ENCODE measurements at places on chromosomes 12 and 14.

GRCh38 chr12:11648514-11649412 lies 711 bp upstream of the ETV6 start:
- peak; percentile 38 for DNase-seq

GRCh38 chr12:19760611-19761010 lies 321.3 kb downstream of the AEBP2 start:
- DNase-seq, result no peak

GRCh38 chr12:2457215-2457932 lies 337.4 kb upstream of the FKBP4 start:
- no peak for DNase-seq

GRCh38 chr14:81272317-81272716 lies 51.6 kb upstream of the GTF2A1 start:
- DNase-seq, result no peak

DNA sequence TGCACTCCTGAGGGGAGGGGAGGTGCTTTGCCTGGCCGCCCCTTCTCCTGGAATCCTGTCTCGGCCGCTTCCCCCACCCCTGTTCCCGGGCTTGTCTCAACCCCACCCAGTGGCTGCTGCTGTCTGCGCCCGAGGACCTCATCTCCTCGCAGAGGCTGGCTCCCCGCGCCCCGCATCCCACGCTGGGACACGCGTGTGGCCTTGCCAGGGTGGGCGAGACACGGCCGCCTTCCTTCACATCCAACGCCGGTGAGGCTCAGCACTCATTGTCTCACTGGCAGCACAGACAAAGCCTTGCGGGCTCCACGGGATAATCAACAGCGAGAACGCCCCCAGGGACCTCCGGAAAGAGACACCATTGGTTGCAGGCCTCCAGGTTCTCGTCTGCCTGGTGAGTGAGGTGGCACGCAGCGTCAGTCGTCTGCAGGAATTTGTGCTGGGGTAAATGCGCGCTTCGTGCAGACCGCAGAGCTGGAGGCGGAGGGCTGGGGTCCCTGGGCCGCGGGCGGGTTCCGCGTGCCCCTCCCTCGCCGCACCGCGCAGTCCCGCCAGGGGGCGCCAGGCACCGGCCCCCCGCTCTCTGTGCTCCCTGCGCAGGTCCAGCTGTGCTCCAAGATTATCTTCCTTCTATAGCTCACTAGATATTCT lies 26.8 kb downstream of the CCDC177 start:
- DNase-seq, result peak; percentile 23

DNA sequence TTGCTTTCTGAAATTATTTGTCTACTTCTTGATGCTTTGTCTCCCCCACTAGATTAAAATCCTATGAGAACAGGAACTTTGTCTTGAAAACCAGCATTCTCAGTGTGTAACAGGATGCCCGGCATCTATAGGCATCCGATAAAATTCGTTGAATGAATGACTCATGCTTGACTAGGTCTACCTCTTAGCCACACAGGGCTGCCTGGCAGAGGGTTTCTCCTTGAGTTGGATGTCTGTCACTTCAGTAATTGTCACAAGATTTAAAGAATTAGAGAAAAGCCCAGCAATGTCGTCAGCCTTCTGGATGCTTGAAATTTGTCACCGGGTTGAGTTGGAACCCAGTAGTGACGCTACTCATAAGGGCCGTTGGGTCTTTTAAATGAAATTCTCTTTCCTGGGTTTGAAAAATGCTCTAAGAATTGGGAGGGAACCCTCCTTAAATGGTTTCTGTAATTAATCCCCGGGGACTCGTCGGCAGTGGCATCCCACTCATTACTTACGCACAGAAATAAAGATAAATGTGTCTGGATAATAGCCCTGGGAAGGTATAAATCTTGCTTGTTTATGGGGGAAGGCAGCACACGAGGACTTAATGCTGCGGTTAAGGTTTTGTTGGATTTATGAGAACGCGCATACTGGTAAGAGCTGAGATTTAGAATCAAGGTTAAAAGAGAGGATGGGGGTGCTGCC lies 194.1 kb downstream of the AACS start:
- DNase-seq, result no peak

- DNase-seq, result no peak
Measured at GRCh38 chr12:99745121-99745520, 97.6 kb downstream of the GARIN6 start.

DNA sequence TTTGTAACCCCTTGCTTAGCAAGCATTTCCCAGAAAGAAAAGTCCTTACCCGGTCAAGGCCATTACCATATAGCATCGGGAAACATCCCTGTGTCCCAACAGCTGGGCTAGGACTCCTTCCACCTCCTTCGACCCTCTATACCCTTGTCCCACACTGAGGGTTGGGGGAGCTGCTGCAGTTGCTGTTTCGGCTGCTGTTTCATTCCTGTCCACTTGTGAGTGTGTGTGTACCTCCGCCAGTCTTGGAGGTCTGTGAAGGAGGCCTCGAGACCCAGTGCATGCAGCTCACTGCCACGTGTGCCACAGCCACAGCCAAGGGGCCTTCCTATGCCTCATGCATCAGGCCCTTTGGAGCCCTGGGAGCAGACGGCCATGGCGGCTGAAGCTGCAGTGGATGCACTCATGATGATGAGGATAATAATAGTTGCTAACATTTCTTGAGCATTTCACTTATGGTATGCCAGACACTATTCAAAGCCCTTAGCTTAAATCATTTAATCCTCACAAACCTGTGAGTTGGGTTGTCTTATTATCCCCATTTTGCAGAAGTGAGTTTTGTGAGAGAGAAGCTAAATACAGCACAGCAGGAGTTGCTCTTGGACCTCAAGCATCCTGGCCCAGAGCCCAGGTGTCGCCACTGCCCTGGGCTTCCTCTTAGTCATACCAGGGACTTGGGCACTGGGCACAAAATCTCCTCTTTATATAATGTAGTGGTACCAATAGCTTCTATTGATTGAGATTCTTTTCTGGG lies 156.5 kb downstream of the PRKCH start:
- DNase-seq, result no peak

DNA sequence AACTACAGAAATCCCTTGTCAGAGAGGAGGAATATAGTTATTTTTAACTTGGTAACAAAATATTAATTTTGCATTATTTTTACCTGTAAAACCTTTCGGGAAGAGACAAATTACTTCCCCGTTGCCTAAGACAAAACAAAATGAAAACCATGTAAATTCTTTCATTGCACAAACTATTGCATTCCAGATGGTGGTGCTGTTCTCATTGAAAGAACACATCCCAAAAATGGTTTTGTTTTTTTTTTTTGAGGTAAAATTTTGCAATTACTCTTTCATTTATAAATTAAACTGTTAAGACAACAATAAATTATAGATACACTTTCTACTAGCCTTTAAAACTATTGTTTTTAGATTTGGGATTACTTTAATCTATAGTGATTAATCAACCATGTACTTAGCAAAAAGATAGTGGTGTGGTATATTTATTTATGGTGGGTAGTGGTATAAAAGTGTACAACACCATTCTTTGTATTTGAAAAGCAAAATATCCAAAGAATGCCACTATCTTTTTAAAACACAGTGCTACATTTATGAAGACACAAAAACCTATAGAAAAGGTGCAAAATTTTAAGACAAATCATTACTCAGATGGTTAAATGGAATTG lies 115.5 kb downstream of the SLC38A1 start:
- no peak for DNase-seq

DNA sequence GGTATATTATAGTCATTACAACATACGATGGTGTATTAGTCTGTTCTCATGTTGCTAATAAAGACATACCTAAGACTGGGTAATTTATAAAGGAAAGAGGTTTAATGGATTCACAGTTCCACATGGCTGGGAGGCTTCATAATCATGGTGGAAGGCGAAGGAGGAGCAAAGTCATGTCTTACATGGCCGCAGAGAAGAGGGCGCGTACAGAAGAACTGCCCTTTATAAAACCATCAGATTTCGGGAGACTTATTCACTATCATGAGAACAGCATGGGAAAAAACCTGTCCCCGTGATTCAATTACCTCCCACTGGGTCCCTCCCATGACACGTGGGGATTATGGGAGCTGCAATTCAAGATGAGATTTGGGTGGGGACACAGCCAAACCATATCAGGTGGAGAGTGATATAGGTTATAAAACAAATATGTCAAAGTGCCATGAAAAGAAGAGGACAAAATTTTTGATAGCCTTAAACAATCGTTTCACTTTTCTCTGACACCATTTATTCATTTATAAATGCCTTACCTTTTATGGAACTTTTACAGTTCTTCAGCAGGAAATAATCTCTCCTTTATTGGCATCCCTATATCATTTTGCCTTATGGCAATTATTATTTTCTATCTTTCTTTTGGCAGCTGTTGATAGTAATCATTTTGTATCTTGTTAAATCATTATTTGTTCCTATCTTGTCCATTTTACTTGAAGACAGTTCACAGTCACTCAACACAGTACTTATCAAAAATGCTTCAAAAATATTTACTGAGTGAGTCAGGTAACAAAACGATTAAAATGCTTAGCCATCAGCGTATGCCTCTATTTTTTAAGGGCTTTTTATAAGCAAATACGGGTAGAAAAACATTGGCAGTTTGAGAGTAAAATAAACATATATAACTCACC lies 196.0 kb downstream of the RAD51B start:
- DNase-seq, result no peak

DNA sequence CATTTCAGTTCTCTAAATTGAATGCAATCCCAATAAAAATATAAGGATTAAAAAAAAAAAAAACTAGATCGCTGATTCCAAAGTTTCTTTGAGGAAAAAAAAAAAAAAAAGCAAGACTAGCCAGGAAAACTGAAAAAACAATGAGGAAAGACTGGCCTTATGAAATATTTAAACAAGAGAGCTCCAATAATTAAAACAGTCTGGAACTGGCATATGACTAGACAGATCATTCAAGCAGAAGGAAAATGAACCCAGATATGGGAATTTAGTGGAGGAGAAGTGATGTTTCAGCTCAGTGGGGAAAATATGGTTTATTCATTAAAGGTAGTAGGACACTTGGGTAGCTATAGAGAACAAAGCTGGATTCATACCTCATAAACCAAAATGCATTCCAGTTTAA lies 42.0 kb upstream of the TBC1D15 start:
- no peak for DNase-seq

- DNase-seq, result no peak
Measured at GRCh38 chr12:53231921-53232645, at the start of gene RARG. RARG (minus strand) TSS chr12:53232209; CDS start chr12:53227545, 4,664 bp downstream.

GRCh38 chr12:56839915-56840325 lies 76.8 kb downstream of the HSD17B6 start:
- no peak for DNase-seq

DNA sequence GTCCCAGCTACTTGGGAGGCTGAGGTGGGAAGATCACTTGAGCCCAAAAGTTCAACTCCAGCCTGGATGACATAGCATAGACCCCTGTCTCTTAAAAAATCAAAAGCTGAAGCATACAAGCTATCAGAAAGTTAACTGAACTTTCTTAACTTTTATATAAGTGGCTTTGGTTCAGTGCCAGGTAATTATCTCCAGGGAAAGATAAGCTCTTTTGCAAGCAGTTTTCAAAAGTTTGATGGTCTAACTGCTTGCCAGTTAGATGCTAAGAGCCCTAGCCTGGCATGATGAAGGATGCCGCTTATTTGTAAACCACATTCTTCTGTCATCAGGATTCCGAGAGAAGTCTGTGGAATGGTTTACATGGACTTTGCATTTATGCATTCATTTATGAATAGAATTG lies 409.1 kb downstream of the AEBP2 start:
- no peak for DNase-seq

- DNase-seq, result no peak
Measured at GRCh38 chr14:85531141-85531586, 1.2 kb downstream of the FLRT2 start.

DNA sequence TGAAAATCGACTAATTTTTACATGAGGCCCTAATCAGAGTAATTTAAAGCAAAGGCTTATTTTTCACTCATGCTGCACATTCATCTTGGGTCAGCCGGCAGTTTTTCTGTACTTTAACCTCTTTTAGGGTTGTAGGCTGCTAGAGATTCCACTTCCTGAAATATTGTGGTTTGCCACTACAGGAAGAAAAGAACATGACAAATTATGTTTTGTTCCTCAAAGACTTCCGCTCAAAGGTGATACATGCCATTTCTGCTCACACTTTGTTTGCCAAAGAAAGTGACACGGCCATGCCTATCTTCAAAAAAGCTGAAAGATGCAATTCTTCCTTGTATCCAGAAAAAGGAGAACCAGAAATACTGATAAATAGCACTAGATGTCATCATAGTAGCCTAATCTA lies 183.4 kb upstream of the PPFIA2 start:
- DNase-seq, result no peak

DNA sequence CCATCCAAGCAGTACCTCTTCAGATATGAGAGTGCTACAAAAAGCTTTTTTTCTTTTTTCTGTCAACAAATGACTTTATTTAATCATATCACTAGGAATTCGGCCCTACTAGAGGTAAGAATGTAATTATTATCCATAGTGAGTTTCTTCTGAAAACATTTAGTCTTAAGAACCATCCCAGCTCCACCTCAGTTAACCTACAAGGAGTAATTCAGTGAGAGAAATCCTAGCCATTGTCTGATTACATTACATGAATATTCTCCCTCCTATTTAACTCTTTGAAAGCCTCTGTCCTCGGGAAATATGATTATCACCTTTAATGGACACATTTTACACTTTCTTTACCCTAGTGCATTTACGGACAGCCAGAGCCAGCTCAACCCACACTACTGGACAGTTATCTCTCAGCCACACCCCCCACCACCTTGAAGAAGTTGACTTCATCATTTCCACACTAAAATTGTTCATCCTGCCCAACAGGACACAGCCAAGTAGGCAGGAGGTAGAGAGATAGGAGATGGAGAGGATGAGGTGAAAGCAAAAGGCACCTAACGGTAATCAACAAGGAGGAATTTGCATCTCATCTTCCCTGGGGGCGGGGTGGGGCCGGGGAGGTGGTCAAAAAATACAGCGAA lies 1.3 kb downstream of the PPFIA2 start:
- DNase-seq, result no peak

- DNase-seq, result no peak
Measured at GRCh38 chr14:51004801-51005526, 60.7 kb upstream of the PYGL start.

DNA sequence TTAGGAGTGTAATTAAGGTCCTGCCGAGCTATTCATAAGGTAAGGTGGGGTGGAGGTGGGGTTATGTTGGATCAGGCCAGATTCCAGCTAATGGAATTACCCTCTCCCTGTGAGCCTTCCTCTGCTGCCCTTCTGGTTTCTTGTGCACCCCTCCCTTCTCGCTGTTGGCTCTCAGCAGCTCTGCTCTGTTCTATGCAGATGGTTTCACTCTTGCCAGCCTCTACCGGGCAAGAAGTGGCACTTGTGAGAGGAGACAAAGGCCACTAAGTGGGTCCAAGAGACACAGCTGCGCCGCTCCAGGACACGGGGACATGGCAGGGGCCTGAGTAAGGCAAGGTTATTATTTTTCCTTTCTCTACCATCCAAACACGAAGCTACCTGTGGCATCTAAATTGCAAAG lies 334.4 kb downstream of the EMP1 start:
- no peak for DNase-seq
